ENCODE measurements at places on chromosomes 5 and 9.

DNA sequence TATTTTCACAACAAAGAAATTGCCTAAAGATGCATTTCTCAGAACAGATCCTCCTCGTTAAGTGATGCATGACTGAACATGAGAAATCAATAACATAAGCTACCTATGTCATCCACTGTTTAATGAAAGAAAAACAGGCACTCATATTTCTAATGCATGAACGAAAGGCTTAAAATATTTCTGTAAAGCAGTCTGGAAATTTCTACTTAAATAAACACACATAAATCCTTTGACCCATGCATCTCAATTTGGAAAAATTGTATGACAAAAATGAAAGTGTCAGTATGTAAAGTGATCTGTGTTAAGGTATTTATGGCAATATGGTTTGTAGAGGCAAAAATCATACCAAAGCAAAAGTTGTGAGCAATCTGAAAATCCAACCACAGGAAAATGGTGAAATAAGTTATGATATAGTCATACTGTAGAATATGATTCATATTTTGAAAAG is 399.2 kb upstream of the GRAMD2B start:
- DNase-seq = no peak

DNA sequence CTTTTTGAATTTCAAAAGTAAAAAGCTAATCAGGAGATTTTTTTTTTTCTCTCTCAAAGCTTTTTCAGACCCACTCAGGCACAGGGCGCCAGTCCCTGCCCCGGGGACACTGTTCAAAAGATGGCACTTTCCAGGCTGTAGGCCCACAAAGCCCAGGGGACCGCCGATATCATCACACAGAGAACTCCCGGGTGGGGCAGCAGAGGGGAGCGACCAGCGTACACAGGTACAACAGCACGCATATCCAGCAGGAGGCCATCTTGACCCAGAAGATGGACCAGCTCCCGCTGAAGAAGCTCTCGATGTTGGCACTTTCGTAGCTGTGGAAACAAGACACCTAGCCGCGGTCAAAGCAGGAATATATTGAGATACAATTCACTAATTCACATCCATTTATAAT is 108.3 kb downstream of the THBS4 start:
- DNase-seq = no peak

GRCh38 chr5:151758141-151758429 is 346 bp downstream of the ATOX1 start:
- no peak for DNase-seq

GRCh38 chr9:94864196-94864595 is 137.7 kb downstream of the AOPEP start:
- no peak for DNase-seq

GRCh38 chr9:118262191-118262590 is 558.0 kb downstream of the TLR4 start:
- DNase-seq = no peak

DNA sequence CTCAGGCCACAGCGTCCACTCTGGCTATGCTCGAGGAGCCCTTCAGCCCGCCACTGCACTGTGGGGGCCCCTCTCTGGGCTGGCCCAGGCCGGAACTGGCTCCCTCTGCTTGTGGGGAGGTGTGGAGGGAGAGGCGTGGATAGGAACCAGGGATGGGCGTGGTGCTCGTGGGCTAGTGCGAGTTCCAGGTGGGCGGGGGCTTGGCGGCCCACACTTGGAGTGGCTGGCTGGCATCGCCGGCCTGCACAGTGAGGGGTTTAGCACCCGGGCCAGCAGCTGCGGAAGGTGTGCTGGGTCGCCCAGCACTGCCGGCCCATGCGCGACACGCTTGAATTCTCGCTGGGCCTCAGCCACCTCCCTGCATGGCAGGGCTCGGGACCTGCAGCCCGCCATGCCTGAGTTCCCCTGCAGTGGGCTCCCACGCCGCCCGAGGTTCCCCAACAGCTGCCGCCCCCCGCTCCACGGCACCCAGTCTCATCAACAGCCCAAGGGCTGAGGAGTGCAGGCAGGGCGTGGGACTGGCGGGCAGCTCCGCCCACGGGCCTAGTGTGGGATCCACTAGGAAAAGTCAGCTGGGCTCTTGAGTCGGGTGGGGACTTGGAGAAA is 103.8 kb downstream of the YTHDC2 start:
- no peak for DNase-seq

GRCh38 chr5:155064580-155064979 is 51.0 kb downstream of the KIF4B start:
- no peak for DNase-seq
